ENCODE measurements at places on chromosomes 1 and 21. TPM values are rescaled to one million over a fixed set of nuclear protein-coding genes. Genes with fewer than 3 reads are reported as not detected.

The PLA2G2D gene
- total RNA-seq = not detected

The FOXE3 gene
- not detected for total RNA-seq

The LCE2C gene
- not detected for total RNA-seq

The DAP3 gene
- total RNA-seq = 195 TPM

The SPRR3 gene
- not detected for total RNA-seq

Measured in breast epithelium (tissue), 4 donors.